Tracheal epithelial cell (primary cell): ENCODE measurements at places on chromosomes 16 and 17. TPM values are rescaled to one million over a fixed set of nuclear protein-coding genes. Genes with fewer than 3 reads are reported as not detected.

GLIS2 gene
- total RNA-seq: 1.3 and 1.4 TPM in 2 replicates

RASL10B gene
- total RNA-seq: 0.64 and 0.72 TPM in 2 replicates

TVP23A gene
- not detected in 2 replicates for total RNA-seq

SLFN11 gene
- 4.3 and 9.6 TPM in 2 replicates for total RNA-seq

DCUN1D3 gene
- 8.7 and 18.3 TPM in 2 replicates for total RNA-seq

SLC12A3 gene
- 0.96 TPM in 1 of 2 replicates, not detected in the other for total RNA-seq

TAC4 gene
- not detected in 2 replicates for total RNA-seq

ORMDL3 gene
- 40.1 and 44.1 TPM in 2 replicates for total RNA-seq

RHBDF1 gene
- 12.4 and 24.8 TPM in 2 replicates for total RNA-seq

PIMREG gene
- total RNA-seq: 4.1 TPM in 1 of 2 replicates, not detected in the other

GAST gene
- 2.1 TPM in 1 of 2 replicates, not detected in the other for total RNA-seq

GRB7 gene
- total RNA-seq: 8.3 and 19.0 TPM in 2 replicates

PARD6A gene
- total RNA-seq: 1.9 and 2.7 TPM in 2 replicates

ITGA2B gene
- not detected in 2 replicates for total RNA-seq

AIPL1 gene
- not detected in 2 replicates for total RNA-seq

EFCAB13 gene
- 0.85 and 7.5 TPM in 2 replicates for total RNA-seq

TP53TG3 gene
- under 0.01 and 0.48 TPM in 2 replicates for total RNA-seq

ZNF764 gene
- 3.4 and 3.6 TPM in 2 replicates for total RNA-seq

FGF11 gene
- 23.7 and 32.8 TPM in 2 replicates for total RNA-seq

IGSF6 gene
- not detected in 2 replicates for total RNA-seq

TEKT1 gene
- total RNA-seq: not detected in 2 replicates

XAF1 gene
- total RNA-seq: 0.43 and 2.2 TPM in 2 replicates

ENO3 gene
- total RNA-seq: 1.5 and 3.9 TPM in 2 replicates

HS3ST6 gene
- total RNA-seq: 0.24 TPM in 1 of 2 replicates, not detected in the other

CTU2 gene
- total RNA-seq: 18.8 and 23.0 TPM in 2 replicates

CCL15 gene
- total RNA-seq: not detected in 2 replicates

GCGR gene
- not detected in 2 replicates for total RNA-seq

C16orf46 gene
- 0.24 and 0.64 TPM in 2 replicates for total RNA-seq

NME1 gene
- 107 and 140 TPM in 2 replicates for total RNA-seq

TP53I13 gene
- total RNA-seq: 46.9 and 50.1 TPM in 2 replicates

LGALS9B gene
- total RNA-seq: not detected in 2 replicates

MT3 gene
- total RNA-seq: not detected in 2 replicates

PSMD7 gene
- total RNA-seq: 76.7 and 83.9 TPM in 2 replicates

FBXO39 gene
- not detected in 2 replicates for total RNA-seq

WSCD1 gene
- under 0.01 and 3.9 TPM in 2 replicates for total RNA-seq

CBLN1 gene
- not detected in 2 replicates for total RNA-seq

SNF8 gene
- total RNA-seq: 51.1 and 55.8 TPM in 2 replicates

BRCA1 gene
- total RNA-seq: 3.8 and 4.3 TPM in 2 replicates

G6PC1 gene
- under 0.01 TPM in 1 of 2 replicates, not detected in the other for total RNA-seq

ALOX15B gene
- total RNA-seq: 53.3 and 97.1 TPM in 2 replicates

FMNL1 gene
- 0.85 and 6.0 TPM in 2 replicates for total RNA-seq

LGALS3BP gene
- 235 and 420 TPM in 2 replicates for total RNA-seq

CCL1 gene
- total RNA-seq: not detected in 2 replicates

SGCA gene
- total RNA-seq: not detected in 2 replicates

COIL gene
- total RNA-seq: 12.5 and 18.1 TPM in 2 replicates

LITAFD gene
- total RNA-seq: not detected in 2 replicates

GRAP gene
- 1.5 TPM in 1 of 2 replicates, not detected in the other for total RNA-seq

INTS2 gene
- 12.8 and 20.5 TPM in 2 replicates for total RNA-seq

ARRB2 gene
- total RNA-seq: 3.1 and 5.3 TPM in 2 replicates

MPP3 gene
- total RNA-seq: 8.2 and 10.0 TPM in 2 replicates

SYT17 gene
- total RNA-seq: 1.7 and 6.3 TPM in 2 replicates

KRTAP3-1 gene
- total RNA-seq: not detected in 2 replicates
